HCT116 (cell line): ENCODE measurements at places on chromosomes 11 and 22. TPM values are rescaled to one million over a fixed set of nuclear protein-coding genes. Genes with fewer than 3 reads are reported as not detected.

The TRPC6 gene
- total RNA-seq, result not detected

The BRSK2 gene
- total RNA-seq, result 14.0 TPM

The WBP2NL gene
- not detected for total RNA-seq

The FOXR1 gene
- not detected for total RNA-seq

The IGLL1 gene
- not detected for total RNA-seq

The IFITM2 gene
- 106 TPM for total RNA-seq

The LMO1 gene
- total RNA-seq, result 0.27 TPM

The OR52E8 gene
- total RNA-seq, result not detected

GRCh38 chr11:114132417-114132816 is 72.9 kb downstream of the ZBTB16 start:
- no peak overlapping the region for H3K27ac ChIP-seq
- no peaks in the 10 kb centered on the region for H3K36me3 ChIP-seq
- no peak overlapping the region for H3K4me3 ChIP-seq
- no peaks in the 10 kb centered on the region for H3K4me1 ChIP-seq

GRCh38 chr11:12106501-12106900 is 3.9 kb upstream of the MICAL2 start:
- DNase-seq, result no peak
- no peaks in the 10 kb centered on the region for H3K27me3 ChIP-seq
- H3K36me3 ChIP-seq, result no peaks in the 10 kb centered on the region
- H3K4me1 ChIP-seq, result peaks cover 17% of the 10 kb centered on the region
- H3K27ac ChIP-seq, result no peak overlapping the region
- H3K4me3 ChIP-seq, result no peak overlapping the region

- no peak for DNase-seq
- H3K36me3 ChIP-seq, result no peaks in the 10 kb centered on the region
- H3K4me1 ChIP-seq, result peaks cover 7% of the 10 kb centered on the region
- H3K27me3 ChIP-seq, result no peaks in the 10 kb centered on the region
- H3K27ac ChIP-seq, result no peak overlapping the region
Measured at GRCh38 chr11:58928691-58929090, 10.6 kb upstream of the GLYATL1 start.

DNA sequence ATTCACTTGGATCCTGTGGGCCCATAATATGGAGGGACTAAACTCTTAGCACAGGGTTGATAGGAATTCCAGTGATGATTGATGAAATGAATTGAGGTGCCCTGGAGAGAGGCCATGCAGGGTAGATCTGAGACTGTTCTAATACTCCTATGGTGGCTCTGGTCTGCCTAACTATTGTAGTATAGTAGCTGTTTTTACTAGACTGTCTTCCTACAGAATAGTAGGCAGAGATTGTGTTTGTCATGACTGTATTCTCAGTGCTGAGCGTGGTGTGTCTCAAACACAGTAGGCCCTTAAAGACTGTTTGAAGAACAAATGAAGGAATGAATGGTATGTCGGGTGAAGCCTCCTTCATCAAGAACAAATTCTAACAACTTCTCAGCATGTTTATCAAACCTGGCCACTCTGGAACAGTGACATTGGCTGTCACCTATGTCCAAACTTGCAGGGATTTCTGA is 107.0 kb upstream of the SESN3 start:
- no peaks in the 10 kb centered on the region for H3K36me3 ChIP-seq
- no peak overlapping the region for H3K27ac ChIP-seq
- no peak overlapping the region for H3K4me3 ChIP-seq
- no peak for DNase-seq
- H3K27me3 ChIP-seq, result no peaks in the 10 kb centered on the region

- no peak overlapping the region for H3K4me3 ChIP-seq
- H3K4me1 ChIP-seq, result peaks cover 4% of the 10 kb centered on the region; the same call in 1 of the 2 replicates
- no peak overlapping the region for H3K27ac ChIP-seq
- DNase-seq, result no peak
Measured at GRCh38 chr22:29065468-29066190, 4.0 kb upstream of the C22orf31 start.

GRCh38 chr22:37943136-37943824 is 10.1 kb downstream of the C22orf23 start:
- no peaks in the 10 kb centered on the region for H3K4me1 ChIP-seq
- H3K27ac ChIP-seq, result no peak overlapping the region
- no peak for DNase-seq

GRCh38 chr11:128512474-128512996 is 74.8 kb downstream of the ETS1 start:
- H3K4me1 ChIP-seq, result peaks cover 22% of the 10 kb centered on the region
- no peaks in the 10 kb centered on the region for H3K36me3 ChIP-seq
- H3K4me3 ChIP-seq, result no peak overlapping the region
- no peak overlapping the region for H3K27ac ChIP-seq

DNA sequence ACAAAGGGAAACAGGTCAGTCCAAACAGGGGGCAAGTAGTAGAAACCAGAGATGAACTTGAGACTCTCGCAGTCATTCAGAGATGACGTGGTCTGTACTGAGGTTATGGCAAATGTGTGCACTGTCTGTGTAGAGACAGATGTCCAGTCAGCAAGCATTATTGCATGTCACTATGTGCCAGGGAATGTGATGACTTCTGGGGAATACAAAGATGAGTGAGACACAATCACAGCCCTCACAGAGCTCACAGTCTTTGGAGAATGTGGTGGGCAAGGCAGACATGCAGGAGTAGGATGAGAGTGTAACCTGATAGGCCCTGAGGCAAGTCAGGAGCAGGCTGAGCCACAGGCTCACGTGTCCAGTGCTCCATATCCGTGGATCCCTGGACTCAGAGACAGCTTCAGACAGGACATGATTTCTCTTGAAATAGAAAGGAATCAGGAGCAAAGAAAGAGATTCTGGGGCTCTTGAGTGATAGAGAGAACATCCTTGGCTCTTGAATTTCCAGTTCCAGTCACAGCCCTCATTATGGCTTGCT is 550.7 kb downstream of the ETS1 start:
- H3K27me3 ChIP-seq, result no peaks in the 10 kb centered on the region
- H3K27ac ChIP-seq, result no peak overlapping the region
- no peak for DNase-seq
- no peaks in the 10 kb centered on the region for H3K36me3 ChIP-seq

- no peak for DNase-seq
- H3K36me3 ChIP-seq, result no peaks in the 10 kb centered on the region
- no peaks in the 10 kb centered on the region for H3K27me3 ChIP-seq
- H3K4me3 ChIP-seq, result no peak overlapping the region
- H3K27ac ChIP-seq, result no peak overlapping the region
Measured at GRCh38 chr11:86588566-86589090, 83.8 kb downstream of the ME3 start.

DNA sequence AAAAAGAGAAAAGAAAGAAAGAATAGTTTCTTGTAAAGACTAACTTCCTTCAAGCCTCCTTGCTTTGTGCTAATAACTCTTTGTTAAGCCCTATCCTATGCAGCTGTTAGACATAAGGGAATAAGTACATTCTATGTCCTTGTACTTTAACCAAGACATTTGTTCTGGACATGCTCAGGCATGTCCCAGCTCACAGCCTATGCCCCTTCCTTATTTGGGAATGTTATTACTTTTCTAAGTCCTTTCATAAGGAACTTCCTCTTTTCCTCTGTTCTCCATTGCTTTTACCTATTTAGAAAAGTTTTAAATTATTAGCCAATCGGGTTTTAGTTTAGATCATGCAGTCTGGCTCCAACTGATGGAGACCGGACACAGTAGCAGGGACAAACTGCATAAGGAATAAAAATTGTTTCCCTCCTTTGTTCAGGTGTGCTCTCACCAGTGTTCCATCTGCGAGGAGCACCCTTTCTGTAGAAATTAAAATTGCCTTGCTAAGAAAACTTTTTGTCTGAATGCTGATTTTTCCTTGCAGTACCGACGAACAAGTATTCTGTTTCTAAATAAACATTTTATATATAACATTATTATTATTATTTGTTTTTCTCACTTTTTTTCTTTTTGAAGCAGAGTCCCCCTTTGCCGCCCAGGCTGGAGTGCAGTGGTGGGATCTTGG is 21.6 kb upstream of the SPINDOC start:
- H3K27me3 ChIP-seq, result no peaks in the 10 kb centered on the region
- H3K4me3 ChIP-seq, result no peak overlapping the region
- H3K36me3 ChIP-seq, result no peaks in the 10 kb centered on the region
- H3K27ac ChIP-seq, result no peak overlapping the region
- no peaks in the 10 kb centered on the region for H3K4me1 ChIP-seq

DNA sequence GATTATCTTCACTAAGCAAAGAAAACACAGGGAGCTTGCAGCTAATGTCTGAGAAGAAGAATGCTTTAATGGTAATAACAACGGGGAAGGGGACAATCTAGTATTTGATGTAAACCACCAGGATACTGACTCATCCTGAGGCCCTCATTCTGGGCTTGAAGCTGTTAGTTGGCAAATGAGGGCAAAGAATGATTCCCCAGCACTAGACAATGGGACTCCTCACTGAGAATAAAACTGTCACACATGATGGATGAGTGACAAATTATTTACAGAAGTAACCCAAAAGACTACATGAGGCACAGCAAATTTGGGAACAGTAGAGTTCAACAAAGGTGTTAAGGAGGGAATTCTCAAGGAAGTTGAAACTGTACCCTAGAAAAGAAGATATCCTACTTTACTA is 76.3 kb downstream of the FAM168A start:
- no peaks in the 10 kb centered on the region for H3K36me3 ChIP-seq
- H3K27ac ChIP-seq, result peak overlapping the region; percentile 68
- H3K4me1 ChIP-seq, result peaks cover 26% of the 10 kb centered on the region

DNA sequence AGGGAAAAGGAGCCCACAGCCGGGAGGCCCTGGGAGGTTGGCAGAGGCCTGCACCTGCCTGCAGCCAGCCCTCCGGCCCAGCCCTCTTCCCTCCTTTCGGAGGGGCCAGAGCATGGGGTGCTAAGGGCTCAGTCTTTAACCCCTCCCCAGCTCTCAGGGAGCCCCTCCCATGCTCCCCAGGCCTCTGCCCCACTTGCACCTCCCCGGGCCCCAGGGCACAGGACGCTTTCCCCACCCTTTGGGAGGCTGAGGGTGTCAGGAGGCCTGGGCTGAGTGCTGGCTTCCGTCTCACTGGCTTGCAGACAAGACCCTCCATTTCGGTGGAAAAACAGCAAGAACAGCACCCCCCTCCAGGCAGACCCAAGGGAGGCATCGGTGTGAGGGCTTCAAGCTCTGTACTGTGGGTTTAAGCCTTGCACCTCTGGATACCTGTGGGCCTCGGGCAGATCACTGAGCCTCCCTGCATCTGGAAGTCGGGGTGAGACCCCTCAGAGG is 7.3 kb downstream of the ASCL2 start:
- no peaks in the 10 kb centered on the region for H3K4me1 ChIP-seq
- no peak overlapping the region for H3K27ac ChIP-seq
- no peak overlapping the region for H3K4me3 ChIP-seq
- DNase-seq, result no peak
- no peaks in the 10 kb centered on the region for H3K36me3 ChIP-seq

DNA sequence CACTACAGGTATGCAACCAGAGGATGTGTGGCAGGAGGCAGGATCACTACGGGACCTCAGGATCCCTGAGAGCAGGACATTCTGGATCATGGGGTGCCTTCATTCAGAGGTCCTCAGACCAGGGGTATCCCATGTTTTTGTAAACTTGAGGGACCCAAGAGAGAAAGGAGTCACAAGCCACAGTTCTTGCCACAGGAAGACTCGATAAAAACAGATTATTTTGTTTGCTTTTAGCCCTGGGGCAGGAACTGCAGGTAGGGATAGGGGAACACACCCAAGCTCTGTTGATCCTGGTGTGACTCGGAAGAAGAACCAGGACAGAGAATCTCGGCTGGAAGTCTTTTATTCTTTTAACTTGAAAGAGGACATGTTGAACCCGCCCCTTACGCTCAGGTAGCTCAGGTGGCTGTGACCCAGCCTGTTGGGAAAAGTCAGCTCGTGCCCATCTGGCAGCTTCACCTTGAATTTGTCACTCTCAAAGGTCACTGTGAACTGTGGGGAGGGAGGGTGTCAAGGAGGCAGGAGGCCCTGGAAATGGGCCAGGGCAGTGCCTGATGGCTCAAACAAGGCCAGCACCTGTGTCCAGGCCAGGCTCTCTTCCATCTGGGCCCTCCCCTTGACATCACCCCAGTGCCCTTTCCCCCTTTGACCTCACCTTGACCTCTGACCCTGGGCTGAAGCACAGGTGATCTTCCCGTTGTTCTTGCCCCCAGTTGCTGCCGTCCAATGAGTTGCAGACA is 9.8 kb downstream of the LGALS2 start:
- H3K27ac ChIP-seq, result peak overlapping the region; percentile 72
- no peak for DNase-seq
- H3K4me3 ChIP-seq, result no peak overlapping the region
- H3K27me3 ChIP-seq, result no peaks in the 10 kb centered on the region

GRCh38 chr11:43367382-43368178 is 8.9 kb downstream of the TTC17 start:
- no peak overlapping the region for H3K27ac ChIP-seq
- no peak overlapping the region for H3K4me3 ChIP-seq
- no peaks in the 10 kb centered on the region for H3K36me3 ChIP-seq

GRCh38 chr11:47976931-47977330 is 3.4 kb upstream of the PTPRJ start:
- no peaks in the 10 kb centered on the region for H3K36me3 ChIP-seq
- no peak overlapping the region for H3K27ac ChIP-seq
- no peak for DNase-seq
- H3K4me1 ChIP-seq, result peaks cover 15% of the 10 kb centered on the region

GRCh38 chr11:9081153-9081552 is 10.2 kb downstream of the SCUBE2 start:
- H3K27ac ChIP-seq, result no peak overlapping the region
- H3K36me3 ChIP-seq, result no peaks in the 10 kb centered on the region
- H3K4me1 ChIP-seq, result no peaks in the 10 kb centered on the region

DNA sequence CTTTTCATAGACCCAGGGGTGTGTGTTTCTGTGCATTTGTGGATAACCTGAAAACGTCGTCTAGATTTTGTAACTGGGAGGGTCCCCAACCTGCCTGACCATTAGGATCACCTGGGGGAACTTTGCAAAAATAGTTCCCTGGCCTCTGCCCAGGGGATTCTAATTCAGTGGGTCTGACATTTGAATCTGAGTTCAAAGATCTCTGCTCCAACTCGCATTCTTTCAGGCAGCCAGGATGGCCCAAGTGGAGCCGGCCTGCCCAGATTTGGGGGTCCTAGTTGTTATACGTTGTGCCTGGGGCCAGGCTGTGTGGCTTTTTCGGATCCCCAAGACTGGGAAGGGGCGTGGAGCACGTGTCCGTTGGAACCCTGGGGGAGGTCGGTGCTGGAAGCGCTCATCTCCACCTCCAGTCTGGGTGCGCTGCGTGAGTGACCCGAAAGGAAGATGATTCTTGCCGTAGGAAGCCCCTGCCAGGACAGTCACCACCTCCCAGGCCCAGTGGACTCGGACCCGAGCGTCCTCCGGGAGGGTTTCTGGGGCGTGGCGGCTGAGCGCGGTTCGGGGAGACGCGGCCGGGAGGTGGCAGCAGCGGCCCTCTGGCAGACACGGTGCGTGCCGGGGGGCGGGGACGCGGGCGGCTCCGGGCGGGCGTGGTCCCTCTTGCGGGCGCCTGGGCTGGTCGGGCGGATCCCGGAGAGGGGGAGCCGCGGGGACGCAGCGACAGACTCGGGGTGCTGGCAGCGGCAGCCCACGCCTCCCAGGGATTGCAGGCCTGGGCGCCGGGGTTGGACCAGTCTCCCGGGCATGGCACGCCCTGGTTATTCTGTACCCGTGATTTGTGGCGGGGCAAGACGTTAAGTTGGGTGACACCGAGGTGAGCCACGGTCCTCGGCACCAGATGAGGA is 29.2 kb upstream of the PLET1 start:
- no peak for DNase-seq
- H3K27ac ChIP-seq, result no peak overlapping the region
- H3K4me3 ChIP-seq, result peak overlapping the region; percentile 62
- no peaks in the 10 kb centered on the region for H3K36me3 ChIP-seq
